ENCODE measurements at places on chromosomes 12 and 14.

DNA sequence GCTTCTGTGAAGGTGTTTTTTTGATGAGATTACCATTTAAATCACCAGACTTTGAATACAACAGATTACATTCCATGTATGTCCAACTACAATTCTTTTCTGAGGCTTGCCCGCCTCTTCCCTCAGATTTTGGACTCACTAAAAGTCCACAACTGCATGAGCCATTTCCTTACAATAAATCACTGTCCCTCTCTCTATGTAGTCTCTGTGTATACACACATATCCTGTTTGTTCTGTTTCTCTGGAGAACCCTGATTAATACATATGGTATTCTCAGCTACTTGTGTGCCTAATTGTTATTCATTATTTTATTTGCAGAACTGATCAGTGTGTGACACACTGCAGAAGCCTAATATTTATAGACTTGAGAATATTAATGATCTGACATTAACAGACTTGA lies 2.4 kb upstream of the MIPOL1 start:
- no peak for DNase-seq

DNA sequence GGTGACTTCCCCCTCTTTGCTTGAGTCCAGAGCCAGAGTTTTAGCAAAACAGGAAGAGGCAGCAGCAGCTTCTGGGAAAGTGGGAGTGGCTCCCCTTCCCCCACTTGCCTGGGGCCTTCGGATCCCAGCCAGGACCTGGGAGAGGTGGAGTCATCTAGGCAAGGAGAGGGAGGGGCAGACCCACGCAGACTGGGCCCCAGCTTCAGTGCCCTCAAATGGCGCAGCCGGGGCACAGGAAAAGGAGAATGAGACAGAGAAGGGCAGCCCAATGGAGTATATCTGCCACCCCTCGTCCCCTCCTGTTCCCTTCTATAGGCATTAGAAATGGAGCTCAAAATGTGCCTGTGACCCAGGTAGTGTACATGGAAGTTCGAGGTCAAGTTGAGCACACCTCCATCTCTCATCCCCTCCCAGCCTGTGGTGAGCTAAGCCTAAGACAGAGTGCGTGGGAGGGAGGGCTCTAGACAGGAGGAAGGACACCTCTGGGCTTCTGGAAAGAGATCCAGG lies 9.3 kb upstream of the HDAC7 start:
- no peak for DNase-seq

- DNase-seq, result no peak
These were observed 36.9 kb upstream of the TSPAN8 start for GRCh38 chr12:71194657-71195056.

GRCh38 chr12:109588461-109589239 lies 15.1 kb downstream of the MVK start:
- DNase-seq, result no peak

DNA sequence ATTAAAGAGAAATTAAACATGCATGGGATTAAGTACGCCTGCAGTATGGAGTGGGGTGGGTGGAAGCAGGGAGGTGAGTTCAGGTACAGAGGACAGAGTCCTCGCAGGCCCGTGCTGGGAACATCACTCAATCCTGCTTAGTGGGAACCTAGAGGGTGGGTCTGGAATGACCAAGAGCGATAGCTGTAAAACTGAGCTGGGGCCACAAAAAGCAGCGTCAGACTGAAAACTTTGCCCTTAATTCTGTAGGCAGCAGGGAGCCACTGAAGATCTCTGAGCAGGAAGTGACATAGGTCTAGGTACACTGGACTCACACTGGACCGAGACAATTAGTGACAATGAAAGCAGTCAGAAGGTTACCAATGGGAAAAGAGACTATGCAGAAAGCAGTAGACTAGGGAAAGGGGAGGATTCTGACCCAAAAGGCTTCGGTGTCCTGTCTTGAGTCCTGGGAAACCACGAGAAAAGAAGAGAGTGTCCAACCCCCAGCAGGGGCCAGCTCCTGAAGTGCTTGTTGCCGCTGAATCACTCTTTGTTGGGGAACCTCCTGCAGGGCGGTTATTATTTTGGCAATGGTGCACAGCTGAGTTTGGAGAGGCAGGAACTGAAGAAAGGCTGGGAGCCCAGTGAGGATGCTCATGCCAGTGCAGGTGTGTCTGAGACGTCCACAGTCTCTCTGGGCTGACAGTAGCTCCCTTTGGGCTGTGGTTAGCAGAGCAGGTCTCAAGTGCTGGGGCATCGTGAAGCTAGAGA lies 97.4 kb downstream of the PLXNC1 start:
- no peak for DNase-seq

GRCh38 chr12:64181430-64182291 lies 40.4 kb downstream of the KICS2 start:
- peak; percentile 42 for DNase-seq

DNA sequence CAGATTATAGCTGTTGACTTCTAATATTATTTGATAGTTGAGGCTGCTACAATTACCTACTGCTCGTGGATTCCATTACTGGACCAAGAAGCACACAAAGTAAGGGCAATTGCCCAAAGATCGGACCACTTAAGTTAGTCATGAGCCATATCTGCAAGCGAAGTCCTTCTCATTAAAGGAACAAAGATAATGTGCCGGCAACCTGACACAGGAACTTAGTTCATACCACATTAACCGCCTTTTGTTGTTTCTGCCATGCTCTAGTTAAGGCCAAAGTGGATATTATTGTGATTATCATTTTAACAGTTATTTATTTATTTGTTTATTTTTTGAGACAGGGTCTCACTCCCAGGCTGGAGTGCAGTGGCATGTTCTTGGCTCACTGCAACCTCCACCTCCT lies 38.1 kb upstream of the TMED10 start:
- no peak for DNase-seq

DNA sequence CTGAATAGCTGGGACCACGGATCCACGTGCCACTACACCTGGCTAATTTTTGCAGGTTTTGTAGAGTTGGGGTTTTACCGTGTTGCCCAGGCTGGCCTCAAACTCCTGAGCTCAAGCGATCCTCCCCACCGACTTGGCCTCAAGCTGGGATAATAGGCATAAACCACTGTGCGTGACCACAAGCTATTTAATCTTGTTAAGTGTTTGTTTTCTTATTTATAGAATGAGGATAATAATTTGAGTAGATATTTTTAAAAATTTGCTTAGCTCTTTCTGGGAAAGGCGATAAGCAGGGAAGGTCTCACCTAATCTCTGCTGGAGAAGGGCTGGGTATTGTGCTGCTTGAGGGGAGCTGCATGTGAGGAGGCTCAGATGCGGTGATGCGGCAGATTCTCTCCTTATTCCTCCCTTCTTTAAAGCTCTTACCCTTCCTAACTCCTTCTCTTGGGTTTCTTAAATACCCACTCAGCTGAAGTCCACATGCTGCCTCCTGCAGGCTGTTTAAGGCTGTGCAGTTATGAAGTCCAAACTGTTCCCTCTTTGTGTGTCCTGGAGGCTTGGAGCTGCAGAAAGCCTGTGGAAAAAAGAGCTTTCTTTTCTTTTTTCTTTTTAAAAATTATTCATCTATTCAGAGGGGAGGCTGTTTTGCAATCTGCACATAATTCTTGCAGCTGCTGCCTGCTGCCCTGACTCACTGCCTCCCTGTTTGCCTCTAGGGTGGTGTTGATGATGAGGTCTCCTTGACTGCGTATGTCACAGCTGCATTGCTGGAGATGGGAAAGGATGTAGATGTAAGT lies 37.9 kb downstream of the A2ML1 start:
- DNase-seq, result no peak

DNA sequence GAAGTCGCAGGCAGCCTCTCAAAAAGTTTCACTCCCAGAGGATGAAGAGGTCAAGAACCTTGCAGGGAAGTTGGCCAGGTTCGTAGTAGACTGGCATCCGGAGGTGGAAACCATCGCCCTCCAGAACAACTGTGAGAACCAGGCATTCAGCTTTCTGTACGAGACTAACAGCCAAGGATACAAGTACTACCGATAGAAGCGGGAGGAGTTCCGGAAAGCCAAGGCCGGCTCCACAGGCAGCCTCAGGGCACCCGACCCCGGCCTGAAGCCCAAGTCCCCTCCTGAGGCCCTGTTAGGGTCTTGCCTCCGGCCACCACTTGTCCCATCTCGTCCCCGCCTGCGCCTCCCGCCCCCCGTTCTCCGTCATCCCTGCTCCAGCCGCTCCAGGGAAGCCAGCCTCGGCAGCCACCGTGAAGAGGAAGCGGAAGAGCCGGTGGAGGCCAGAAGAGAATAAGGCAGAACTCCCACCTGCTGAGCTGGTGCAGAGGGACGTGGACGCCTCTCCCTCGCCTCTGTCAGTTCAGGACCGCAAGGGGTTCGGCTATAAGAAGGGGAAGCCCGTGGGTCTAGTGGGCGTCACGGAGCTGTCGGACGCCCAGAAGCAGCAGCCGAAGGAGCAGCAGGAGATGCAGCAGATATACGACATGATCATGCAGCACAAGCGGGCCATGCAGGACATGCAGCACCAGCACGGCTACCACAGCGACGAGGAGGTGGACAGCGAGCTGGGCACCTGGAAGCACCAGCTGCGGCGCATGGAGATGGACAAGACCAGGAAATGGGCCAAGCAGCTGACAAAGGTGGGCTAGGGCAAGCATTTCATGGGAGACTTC lies 366.8 kb upstream of the ATXN7L3B start:
- DNase-seq, result peak; percentile 17

- DNase-seq, result no peak
These were observed 8.4 kb downstream of the PTHLH start for GRCh38 chr12:27964123-27964522.
